ENCODE measurements at places on chromosomes 5 and 9.

- DNase-seq = peak; percentile 51
These were observed 36.5 kb upstream of the EQTN start for GRCh38 chr9:27333241-27334052.

- peak; percentile 7 for DNase-seq
These were observed 19.8 kb downstream of the BARHL1 start for GRCh38 chr9:132602207-132602606.

DNA sequence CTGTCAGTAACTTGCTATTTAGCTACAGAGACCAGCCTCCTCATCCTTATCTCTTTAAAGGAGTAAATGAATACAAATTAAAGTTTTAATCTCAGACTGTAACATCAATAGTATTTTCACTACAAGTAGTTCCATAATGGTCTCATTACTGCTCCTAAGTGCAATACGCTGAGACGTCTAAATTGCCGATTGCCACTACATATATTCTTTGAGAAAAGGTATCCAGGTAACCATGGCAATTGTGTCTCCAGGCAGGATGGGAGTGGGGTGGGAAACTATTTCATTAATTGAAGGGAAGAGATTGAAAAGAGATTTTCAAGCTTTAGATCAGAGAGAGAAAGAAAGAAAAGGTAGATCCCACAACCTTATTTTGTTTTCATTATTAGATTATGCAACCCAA, 65.5 kb upstream of the PPP2R2B start:
- DNase-seq = no peak

DNA sequence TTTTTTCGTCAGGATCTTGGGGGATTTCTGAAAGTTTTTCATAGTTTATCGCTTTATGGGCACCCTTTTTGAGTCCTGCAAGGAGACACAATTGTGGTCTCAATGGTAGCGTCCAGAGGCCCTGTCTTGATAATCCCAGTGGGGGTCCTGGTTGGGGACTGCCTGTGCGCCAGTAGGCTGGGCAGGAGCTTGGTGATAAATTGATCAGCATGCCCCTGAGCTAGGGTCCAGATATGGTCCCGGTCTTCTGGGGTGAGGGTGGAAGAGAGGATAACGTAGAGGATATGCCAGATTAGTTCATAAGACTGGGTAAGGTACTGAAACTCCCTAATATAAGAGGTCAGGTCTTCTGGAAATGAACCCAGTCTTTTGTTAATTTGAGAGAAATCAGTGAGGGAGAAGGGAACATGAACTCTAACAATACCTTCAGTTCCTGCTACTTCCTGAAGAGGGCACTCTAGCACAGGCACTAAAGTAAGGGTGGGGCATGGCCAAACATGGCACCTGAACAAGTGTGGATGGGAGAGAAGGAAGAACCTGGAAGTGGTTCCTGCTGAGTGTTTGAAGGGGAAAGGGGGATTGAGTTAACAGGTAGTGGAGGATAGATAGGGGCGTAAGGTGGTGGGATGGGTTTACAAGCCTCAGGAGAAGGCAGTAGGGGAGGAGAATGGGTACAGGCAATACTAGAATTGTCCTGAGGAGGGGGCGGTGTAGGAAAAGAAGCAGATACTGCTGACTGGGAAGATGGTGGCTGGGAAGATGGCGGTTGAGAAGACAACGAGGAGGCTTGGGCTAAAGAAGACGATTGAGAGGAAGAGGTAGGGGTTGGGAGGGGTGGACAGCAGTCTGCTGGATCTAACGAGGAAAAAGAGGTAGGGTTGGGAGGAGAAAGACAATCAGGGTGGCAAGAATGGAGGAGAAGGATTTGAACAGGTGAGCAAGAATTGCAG, 33.8 kb upstream of the ANXA2R start:
- no peak for DNase-seq

GRCh38 chr9:92605224-92605623, 64.7 kb downstream of the IPPK start:
- DNase-seq = no peak

DNA sequence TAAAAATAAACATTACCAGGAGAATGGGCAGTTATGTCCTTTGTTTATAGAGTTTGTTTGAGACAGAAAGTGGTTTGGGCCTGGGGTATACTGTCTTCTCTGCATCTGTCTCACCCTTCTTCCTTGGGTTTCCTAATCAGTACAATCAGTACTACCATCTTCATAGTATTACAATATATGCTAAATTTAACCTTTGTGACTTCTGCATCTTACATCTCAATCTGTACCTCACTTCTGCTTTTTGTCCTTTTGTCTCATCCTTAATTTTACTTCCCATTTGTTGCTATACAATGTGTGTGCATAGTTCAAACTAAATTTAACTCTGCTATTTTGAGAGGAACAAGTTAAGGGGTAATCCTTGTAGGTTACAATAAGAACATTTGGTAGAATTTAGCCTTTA, 19.6 kb downstream of the FBXO38 start:
- DNase-seq = no peak

DNA sequence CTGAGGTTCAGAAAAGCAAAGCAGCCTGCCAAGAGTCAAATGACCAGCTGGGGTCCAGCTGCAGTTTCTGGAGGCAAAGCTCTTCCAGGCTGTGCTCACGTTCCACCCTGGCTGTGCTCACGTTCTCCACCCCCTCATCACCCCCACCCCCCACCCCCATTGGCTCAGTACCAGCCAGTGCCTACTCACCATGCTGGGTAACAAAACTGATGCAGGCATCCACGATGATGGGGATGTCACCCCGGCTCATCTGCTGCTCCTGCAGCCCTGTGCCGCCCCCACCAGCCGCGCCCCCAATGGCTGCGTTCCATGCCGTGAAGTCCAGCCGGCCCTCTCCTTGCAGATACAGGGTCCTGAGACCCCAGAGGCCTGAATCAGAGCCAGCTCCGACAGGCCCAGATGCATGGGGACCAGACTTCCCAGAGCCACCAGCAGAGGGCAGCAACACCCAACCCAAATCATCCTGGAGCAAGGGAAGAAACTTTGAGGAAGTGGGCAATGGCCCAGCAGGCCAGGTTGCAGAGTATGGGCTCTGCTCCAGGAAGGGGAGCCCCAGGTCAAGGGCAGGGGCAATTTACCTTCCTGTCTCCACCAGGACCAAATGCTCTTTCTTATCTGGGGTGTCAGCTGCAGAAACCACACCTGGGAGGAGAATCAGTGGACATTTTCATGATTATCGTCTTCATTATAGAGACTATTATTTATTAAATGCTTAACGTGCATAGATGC, 13.7 kb upstream of the FCHSD1 start:
- no peak for DNase-seq

- DNase-seq = no peak
These were observed 4.6 kb downstream of the SNCAIP start for GRCh38 chr5:122316656-122317055.

DNA sequence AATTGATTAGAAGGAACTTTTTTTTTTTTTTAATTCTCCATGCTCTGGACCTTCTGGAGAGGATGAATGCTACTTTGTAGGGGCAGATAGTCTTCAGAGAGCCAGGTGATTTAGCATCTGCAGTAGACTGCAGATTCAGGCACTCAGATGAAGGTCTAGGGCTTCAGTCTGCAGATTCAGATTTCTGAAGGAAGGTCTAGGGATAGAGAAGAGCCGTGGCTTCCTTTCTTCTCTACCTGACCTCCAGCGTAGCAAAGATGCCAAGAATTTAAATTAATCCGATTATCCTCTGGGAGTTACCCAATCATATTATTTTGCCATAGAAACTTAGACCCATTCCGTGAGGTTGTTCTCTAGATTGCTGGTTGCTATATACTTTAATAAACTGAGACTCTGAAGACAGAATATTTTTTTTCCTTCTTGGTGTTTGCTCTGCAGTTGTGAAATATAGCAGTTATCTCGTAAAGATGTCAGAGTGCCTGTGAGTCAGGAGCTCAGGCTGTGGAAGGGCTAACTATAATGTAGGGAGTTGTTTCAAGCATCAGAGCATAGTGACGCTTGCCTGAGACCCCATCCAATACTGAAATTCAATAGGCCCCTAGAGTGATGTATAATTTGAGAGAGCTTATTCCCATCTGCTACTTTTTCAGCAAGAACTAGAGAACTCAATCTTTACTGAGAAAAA, 132.7 kb upstream of the SLC12A2 start:
- no peak for DNase-seq

Measured in AG04450 (cell line).